ENCODE measurements at places on chromosomes 2 and 18. TPM values are rescaled to one million over a fixed set of nuclear protein-coding genes. Genes with fewer than 3 reads are reported as not detected.

DNA sequence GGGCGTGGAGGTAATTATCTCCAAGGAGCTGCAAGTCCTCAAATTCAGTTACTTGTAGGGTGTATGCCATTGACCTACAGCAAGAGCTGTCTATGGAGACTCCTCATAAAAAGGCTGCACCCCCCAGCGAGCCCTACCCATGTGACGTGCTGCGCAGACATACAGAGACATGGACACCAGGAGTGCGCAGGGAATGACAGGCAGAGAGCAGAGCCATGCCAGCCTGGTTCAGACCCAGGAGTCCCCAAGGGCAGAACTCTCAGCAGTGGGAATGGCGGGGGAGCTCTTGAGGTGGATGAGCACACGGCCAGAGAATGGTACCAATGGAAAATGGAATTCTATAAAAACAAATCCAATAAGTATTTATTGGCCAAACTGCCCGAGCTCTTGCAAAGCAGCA is 310.1 kb downstream of the MYCN start:
- no peak overlapping the region for H3K4me3 ChIP-seq
- no peak overlapping the region for H3K27ac ChIP-seq
- H3K36me3 ChIP-seq, result no peaks in the 10 kb centered on the region
- H3K27me3 ChIP-seq, result no peaks in the 10 kb centered on the region
- no peaks in the 10 kb centered on the region for H3K4me1 ChIP-seq

GRCh38 chr18:35624146-35624545 is 42.6 kb downstream of the GALNT1 start:
- H3K4me3 ChIP-seq, result no peak overlapping the region
- DNase-seq, result no peak
- H3K36me3 ChIP-seq, result peaks cover 4% of the 10 kb centered on the region
- H3K27ac ChIP-seq, result no peak overlapping the region
- no peaks in the 10 kb centered on the region for H3K27me3 ChIP-seq
- peaks cover 34% of the 10 kb centered on the region for H3K4me1 ChIP-seq

DNA sequence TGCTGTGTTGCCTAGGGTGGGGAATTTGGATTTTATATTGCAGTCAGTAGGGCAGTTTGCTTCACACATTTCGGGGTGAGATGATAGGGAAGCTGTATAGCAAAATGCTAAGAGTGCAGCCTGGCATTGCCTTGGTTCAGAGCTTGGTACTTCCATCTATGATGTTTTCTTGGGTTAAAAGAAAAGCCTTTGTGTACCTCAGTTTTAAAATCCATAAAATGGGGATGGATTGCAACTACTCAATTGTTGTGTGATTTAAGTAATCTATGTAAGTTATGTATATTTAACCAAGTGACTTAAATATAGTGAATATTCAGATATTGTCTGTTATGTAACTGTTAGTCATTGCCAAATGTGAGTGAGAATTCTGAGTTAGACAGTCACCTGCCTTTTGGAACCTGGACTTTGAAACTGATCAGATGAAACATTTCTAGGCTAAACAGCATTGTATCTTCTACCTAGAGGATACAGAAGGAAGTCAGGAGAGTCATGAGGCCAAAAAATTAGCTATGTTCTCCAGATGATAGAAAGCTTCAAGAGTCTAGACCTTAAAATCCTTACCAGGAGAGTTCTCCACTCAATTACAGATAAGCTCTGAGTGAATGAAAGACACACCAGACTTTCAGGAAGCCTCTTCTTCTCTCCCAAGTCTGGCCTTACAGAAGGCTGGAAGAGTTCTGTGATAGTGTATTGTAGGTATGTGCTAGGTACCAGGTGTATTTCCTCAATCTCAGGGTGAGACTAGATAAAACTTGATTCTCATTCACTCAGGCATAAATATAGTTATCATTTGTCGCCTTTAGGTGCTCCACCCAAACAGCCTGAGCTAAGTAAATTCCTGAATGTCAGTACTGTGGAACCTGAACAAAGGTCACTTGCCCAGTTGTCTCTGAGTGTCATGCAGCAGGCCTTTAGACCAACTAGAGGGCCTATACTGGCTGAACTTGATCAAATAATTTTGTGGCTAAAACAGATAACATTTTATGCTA is 7.5 kb downstream of the RIOK3 start:
- no peaks in the 10 kb centered on the region for H3K27me3 ChIP-seq
- H3K27ac ChIP-seq, result no peak overlapping the region
- H3K4me1 ChIP-seq, result peaks cover 61% of the 10 kb centered on the region
- DNase-seq, result no peak

GRCh38 chr2:219468410-219469185 is 30.1 kb upstream of the GMPPA start:
- peak overlapping the region; percentile 70 for H3K27ac ChIP-seq
- peaks cover 60% of the 10 kb centered on the region for H3K36me3 ChIP-seq
- no peaks in the 10 kb centered on the region for H3K4me1 ChIP-seq
- H3K27me3 ChIP-seq, result no peaks in the 10 kb centered on the region
- no peak for DNase-seq
- H3K4me3 ChIP-seq, result no peak overlapping the region

DNA sequence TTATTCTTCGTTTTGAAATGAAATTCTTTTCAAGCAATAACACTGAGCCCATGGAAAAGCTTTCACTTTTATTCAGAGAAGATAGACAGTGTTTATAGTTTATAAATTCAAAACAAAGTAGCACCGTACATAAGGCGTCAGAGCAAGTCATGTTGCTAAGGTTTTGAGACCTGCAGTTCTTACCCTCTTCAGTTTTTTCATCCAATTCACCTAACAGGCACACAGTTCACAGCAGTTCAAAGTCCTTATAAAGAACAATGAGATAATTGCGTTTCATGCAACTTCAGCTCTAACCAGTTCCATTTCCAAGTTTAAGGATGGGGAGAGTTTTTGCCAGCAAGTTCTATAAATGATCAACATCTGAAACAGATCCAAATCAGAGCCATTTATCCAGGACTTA is 96.7 kb downstream of the ARHGAP15 start:
- no peak overlapping the region for H3K4me3 ChIP-seq
- H3K36me3 ChIP-seq, result no peaks in the 10 kb centered on the region
- H3K4me1 ChIP-seq, result no peaks in the 10 kb centered on the region
- H3K27me3 ChIP-seq, result no peaks in the 10 kb centered on the region
- no peak for DNase-seq
- no peak overlapping the region for H3K27ac ChIP-seq

DNA sequence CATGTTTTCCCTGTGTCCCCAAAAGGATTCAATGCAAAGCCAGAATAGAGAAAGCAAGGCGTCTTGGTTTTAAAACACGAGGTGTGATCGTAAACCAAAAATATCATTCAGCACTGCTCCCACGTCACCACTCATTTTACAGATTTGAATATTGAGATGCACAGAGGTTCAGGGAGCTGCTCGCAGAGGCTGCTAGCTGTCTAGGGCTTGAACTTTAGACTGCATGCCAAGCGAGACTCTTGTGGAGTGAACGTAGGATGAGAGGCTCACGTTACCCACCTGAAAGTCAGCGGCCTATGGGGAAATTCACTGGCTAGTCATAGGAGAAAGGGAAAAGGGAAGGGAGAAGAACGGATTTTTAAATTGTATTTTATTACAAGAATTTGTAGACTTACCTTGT is 130.1 kb downstream of the MBP start:
- H3K4me3 ChIP-seq, result no peak overlapping the region
- H3K27ac ChIP-seq, result no peak overlapping the region
- DNase-seq, result no peak
- no peaks in the 10 kb centered on the region for H3K4me1 ChIP-seq
- H3K27me3 ChIP-seq, result no peaks in the 10 kb centered on the region

- no peaks in the 10 kb centered on the region for H3K4me1 ChIP-seq
- no peaks in the 10 kb centered on the region for H3K27me3 ChIP-seq
- H3K27ac ChIP-seq, result no peak overlapping the region
- H3K4me3 ChIP-seq, result no peak overlapping the region
- no peak for DNase-seq
Measured at GRCh38 chr2:210199854-210200253, 25.4 kb downstream of the ACADL start.

DNA sequence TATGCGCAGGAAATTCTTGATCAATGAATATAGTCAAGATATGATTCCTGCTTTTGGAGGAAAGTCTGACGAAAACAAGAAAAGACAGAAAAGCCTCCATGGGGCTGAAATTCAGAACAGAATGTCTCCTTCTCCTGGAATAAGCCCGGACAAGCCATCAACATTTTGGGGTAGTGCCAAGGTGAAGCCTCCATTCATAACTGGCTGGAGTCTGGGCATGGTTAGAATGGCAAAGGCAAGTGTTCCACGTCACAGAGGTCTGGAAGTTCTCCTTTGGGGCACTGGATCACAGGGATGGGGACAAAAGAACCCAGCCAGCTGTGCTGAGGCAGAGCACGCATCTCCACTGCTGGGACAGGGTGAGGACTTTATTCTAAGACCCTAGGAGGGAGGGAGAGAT is 505.7 kb downstream of the CMPK2 start:
- no peak overlapping the region for H3K4me3 ChIP-seq
- H3K27ac ChIP-seq, result no peak overlapping the region
- H3K36me3 ChIP-seq, result no peaks in the 10 kb centered on the region
- H3K4me1 ChIP-seq, result no peaks in the 10 kb centered on the region

DNA sequence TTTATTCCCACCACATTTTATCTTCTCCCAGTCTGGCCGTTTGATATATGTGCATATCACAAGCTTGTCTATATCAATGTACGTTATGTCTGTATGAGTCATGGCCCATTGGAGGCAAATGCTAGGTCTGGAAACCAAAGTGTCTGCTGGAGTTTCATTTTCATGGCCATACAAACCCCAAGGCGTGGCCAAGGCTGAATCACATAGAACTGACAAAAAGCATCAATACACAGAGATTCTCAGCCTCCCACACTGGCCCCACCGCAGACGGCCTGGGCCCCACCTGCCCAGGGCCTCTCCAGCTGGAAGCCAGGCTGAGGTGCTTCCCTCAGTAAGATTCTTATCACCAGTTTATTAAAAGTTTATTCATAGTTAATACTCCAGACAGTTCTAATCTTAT is 40.5 kb upstream of the SALL3 start:
- no peak overlapping the region for H3K4me3 ChIP-seq
- no peak overlapping the region for H3K27ac ChIP-seq
- H3K27me3 ChIP-seq, result no peaks in the 10 kb centered on the region
- no peaks in the 10 kb centered on the region for H3K36me3 ChIP-seq
- DNase-seq, result no peak
- H3K4me1 ChIP-seq, result no peaks in the 10 kb centered on the region

GRCh38 chr18:22813648-22814328 is 119.3 kb upstream of the RBBP8 start:
- no peaks in the 10 kb centered on the region for H3K27me3 ChIP-seq
- DNase-seq, result no peak
- no peaks in the 10 kb centered on the region for H3K36me3 ChIP-seq
- no peak overlapping the region for H3K4me3 ChIP-seq

GRCh38 chr2:110113961-110114591 is 1.5 kb downstream of the MALL start:
- peaks cover 19% of the 10 kb centered on the region for H3K4me1 ChIP-seq
- peak overlapping the region; percentile 36 for H3K4me3 ChIP-seq
- no peaks in the 10 kb centered on the region for H3K36me3 ChIP-seq
- no peak for DNase-seq

The DSC3 gene
- 5.1 TPM for total RNA-seq

The NABP1 gene
- 6.0 TPM for total RNA-seq

All from right atrium auricular region (tissue), 2 donors.